CD4-positive, alpha-beta T cell treated with Interferon gamma for 1 hour (primary cell): ENCODE measurements at places on chromosomes 5 and 9.

DNA sequence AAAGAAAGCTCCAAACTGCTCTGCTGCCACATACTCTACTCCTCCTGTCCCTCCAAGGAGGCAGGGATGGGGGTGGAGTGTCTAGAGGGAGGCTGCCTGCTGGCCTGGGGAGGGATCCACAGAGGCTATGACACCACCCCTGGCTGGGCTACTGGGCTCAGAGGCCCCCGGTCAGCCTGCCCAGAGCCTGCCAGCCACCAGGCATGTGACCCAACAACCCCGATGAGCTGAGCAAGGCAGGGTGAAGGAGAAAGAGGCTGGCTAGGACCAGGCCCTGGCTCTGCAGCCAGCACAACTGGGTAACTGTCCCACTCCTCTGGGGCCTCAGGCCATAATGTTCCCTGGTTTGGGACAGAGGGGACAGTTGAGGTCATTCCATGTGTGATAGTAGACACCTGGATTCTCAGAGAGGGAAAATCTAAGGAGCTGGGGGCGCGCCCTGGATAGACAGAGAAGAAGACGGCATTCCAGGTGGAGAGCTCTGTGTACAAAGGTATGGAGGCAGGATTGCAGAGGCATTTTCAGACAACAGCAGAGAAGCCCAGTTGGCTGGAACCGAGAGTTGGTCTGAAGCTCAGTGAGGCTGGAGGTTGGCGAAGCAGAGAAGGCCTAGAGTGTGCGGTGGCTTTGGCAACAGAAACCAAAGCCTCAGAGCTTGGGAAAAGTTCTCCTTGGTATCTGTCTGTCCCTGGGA, 33.8 kb upstream of the IL17B start:
- no peak for DNase-seq

DNA sequence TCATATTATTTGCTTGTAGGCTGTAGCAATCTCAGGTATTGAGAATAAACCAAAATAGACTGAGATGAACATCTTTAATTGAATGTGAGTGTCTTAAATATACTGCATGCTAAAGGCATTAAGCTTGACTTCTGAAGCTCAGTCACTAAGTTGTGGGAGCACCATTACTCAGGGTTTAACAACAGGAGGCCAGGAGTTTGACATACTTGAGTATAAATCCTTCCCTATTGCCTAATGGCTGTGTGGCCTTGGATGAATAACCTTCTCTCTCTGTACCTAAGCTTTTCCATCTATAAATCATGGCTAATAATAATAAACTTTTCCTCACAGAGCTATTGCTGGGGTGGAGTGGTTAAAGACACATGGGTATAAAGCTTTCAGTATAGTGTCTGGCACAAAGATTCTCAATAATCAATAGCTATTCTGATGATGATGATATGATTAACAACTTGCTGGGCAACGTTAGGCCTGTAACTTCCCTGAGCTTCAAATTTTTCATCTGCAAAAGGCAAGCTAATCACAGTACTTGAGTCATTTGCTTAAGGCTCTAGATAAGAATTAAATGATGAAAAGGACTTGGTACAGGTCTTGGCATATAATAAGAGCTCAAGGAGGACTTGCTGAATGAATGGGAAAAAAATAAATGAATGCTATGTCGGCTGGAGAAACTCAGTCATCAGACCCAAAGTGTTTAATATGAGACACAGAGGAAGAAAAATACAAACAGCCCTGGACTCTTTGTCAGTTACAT, 174.0 kb upstream of the IL12B start:
- DNase-seq = no peak

GRCh38 chr5:104080646-104081175, 518.1 kb upstream of the NUDT12 start:
- DNase-seq = no peak

GRCh38 chr5:126801992-126802294, 25.0 kb downstream of the LMNB1 start:
- no peak for DNase-seq

DNA sequence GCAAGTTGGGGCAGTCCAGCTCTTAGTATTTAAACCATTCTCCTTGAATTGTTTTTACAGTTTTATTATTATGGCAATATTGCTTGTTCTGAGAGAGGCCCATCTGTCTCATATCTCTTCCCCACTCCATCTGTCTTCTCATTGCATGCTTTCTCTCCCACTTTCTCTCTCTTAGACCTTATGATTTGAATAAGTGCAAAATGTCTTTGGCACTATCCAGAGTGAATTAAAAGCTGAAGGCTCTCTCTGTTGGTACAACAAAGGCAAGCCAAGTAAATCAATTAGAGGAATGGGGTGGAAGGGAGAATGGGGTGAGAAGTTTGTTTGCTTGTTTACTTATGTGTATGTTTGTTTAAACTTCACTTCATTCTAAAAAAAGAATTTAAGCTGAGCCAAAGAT, 195.3 kb upstream of the RFX3 start:
- no peak for DNase-seq

DNA sequence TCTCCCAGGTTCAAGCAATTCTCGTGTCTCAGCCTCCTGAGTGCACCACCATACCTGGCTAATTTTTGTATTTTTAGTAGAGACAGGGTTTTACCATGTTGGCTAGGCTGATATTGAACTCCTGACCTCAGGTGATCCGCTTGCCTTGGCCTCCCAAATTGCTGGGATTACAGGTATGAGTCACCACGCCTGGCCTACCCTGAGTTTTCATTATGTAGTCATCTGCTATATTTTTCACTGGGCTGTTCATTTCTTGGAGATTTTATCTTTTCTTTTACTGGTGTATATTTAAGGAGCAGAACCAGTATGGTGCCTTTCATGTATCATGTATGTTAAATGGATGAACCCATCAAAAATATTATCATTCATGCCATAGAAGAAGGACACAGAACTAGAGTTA, 377.0 kb upstream of the ACTBL2 start:
- no peak for DNase-seq
